ENCODE measurements at places on chromosomes 2 and 18.

DNA sequence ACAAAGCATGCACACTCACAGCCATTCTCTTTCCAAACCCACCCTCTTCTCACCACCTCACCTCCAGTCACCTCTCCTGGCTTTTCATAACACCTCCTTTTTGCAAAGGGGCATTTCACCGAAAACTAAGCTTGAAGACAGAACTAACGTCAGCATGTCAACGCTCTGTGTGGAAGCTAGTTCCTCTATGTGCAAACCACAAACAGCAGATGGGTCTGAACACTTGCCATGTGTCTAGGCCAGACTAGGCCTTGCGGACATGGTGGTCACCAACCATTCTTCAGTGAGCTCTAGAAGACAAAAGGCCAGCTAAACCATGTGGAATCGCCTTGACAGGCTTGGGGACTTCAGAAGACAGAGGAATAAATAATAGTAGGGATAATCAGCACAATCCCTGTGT, 148.5 kb downstream of the TXNL1 start:
- DNase-seq: no peak
- no peaks in the 10 kb centered on the region for H3K4me1 ChIP-seq
- no peak overlapping the region for H3K4me3 ChIP-seq
- H3K36me3 ChIP-seq: no peaks in the 10 kb centered on the region
- H3K27ac ChIP-seq: no peak overlapping the region
- no peaks in the 10 kb centered on the region for H3K27me3 ChIP-seq

DNA sequence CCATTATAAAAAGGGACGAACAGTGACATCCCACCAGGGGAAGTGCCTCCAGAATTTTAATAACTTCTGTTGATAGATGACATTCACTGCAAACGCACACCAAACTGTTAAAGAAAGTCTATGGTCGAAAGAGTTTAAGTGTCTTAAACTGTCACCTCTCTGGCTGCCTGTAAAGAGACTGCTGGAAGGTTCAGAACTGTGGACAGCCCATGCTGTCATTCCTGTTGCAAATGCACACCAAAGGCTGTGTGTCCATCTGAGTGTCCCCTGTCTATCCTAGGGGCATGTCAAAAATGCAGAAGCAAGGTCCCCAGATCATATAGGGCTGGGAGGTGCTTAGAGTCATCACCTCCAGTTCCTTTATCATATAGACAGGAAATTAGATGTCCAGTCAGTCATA, 171.8 kb downstream of the CYRIA start:
- no peaks in the 10 kb centered on the region for H3K27me3 ChIP-seq
- no peaks in the 10 kb centered on the region for H3K4me1 ChIP-seq
- no peaks in the 10 kb centered on the region for H3K36me3 ChIP-seq
- no peak for DNase-seq

- H3K27ac ChIP-seq: no peak overlapping the region
- no peaks in the 10 kb centered on the region for H3K4me1 ChIP-seq
- peak; percentile 57 for DNase-seq
- peak overlapping the region; percentile 39 for H3K4me3 ChIP-seq
These were observed 684.4 kb downstream of the NRXN1 start for GRCh38 chr2:50347358-50348044.

DNA sequence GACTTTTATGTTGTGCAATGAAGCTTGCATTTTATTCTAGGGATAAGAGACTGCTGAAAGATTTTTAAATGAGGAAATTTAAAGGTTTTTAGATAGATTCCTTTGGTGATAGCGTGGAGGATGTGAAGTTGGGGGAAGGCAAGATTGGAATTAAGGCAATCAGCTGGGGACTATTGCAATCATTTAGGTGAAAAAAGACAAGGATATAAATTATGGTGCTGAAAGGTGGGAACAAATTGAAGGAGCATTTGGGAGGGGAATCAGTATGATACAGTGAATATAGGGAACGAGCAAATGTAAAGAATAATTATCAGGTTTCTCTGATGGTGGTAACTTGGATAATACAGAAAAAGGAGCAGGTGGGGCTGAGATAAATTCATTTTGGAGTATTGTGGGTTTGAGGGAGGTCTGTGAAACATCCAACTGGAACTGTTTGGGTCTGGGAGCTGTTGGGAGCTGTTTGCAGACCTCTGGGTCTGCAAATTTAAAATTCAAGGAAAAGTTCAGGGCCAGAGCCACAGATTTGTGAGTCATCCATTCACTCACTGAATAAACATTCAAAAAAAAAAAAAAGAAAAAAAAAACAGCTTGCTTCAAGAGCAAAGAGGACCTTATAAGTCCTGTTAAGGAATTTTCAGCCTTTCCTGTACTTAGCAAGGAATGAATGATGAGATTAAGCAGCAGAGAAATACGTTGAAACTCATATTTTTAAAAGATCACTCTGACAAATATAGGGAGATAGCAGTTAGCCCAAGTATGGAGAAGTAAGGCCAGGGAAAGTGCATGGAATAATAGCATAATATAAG, 257.5 kb upstream of the FN1 start:
- peak overlapping the region; percentile 44 for H3K27ac ChIP-seq
- H3K4me1 ChIP-seq: no peaks in the 10 kb centered on the region
- no peaks in the 10 kb centered on the region for H3K36me3 ChIP-seq
- H3K4me3 ChIP-seq: no peak overlapping the region
- peak; percentile 54 for DNase-seq

- H3K27ac ChIP-seq: no peak overlapping the region
- H3K4me1 ChIP-seq: no peaks in the 10 kb centered on the region
- no peak for DNase-seq
- no peak overlapping the region for H3K4me3 ChIP-seq
- no peaks in the 10 kb centered on the region for H3K27me3 ChIP-seq
These were observed 56.3 kb downstream of the POMC start for GRCh38 chr2:25112113-25112512.

All from mesendoderm (in vitro differentiated cells).